ENCODE measurements at places on chromosomes 12 and 14.

- no peak for DNase-seq
Measured at GRCh38 chr14:44657696-44658388, 150.8 kb upstream of the FSCB start.

GRCh38 chr14:92135269-92135668 lies 13.5 kb downstream of the CPSF2 start:
- no peak for DNase-seq

DNA sequence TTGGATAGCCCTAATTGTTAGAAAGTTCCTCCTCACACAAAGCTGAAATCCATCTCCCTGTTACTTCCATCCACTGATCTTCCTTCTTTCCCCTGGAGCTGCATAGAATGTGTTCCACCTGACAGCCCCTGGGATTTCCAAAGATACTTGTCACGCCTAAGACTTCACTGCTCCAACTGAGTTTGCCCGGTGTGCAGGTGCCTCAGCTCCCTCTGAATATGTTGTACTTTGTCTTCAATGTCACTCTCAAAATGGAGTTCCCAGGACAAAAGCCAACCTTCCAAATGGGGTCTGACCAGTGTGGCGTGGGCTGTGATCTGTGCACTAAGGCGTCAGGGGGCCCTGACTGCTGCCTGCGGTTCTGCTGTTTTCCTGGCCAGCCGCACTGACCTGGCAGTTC lies 42.8 kb downstream of the CACNA2D4 start:
- no peak for DNase-seq

DNA sequence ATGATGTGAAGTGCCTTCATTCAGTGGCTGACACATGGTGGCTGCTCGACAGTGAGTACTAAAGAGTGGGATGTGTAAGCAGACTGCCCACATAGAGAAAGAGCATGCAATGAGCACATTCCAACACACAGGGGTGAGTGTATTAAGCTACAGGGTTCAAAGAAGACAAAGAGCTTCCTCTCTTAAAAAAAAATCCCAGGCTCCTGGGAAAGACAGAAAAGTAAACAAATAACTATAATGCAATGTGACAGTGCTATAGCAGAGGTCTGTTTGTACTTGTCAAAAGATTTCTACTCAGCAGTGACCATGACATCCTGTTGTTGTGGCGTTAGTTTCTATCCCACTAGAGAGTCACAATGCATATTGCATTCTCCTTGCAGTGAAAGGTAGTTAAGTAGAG lies 12.4 kb upstream of the PCNX1 start:
- DNase-seq, result no peak

DNA sequence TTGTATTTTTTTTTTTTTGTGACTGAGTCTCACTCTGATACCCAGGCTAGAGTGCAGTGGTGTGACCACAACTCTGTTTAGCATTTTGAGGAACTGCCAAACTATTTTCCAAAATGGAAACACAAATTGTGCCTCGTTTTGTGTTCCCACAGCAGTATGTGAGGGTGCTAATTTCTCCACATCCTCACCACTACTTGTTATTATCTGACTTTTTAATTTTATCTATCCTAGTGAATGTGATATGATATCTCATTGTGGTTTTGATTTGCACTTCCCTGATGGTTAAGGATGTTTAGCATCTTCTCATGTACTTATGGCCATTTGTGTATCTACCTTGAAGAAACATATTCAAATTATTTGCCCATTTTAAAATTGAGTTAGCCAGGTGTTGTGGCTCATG lies 62.4 kb downstream of the SRGAP1 start:
- DNase-seq, result no peak

DNA sequence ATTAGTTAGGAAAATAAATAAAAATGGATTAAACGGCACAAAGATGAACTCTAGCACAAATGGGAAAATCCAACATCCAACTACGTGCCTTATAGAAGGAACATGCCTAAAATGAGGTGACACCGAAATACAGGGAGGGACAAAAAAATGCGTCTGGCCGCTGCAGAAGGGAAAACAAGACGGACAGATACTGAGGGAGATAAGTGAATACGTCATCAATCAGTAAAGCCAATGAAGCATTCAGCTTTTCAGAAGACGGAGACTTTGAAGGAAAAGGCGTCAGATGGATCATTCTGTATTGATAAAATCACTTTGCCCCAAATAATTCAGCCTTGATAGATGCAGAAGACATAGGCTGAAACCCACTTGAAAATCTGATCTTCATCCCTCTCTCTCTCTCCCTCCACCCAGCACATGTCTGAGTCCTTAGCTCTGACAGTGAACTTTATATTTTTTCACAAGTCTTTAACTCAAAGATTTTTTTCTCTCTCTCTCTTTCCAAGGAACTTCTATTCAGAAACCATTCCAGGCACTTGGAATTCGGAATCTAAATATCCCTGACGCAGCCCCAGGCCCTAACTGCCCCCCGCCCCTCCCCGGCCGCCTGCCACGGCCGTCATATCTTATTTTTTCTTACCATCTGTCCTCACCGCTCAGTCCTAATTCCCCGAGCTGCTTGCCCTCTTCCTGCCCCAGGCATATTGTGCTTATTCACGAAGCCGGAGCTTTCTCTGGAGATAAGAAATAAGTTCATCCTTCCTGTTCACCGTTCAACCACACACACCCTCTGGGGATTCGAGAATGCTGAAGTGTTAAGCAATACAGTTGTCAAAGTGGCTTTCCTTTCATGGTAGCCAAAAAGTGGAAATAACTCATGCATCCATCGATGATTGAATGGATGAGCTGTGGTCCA lies 35.5 kb upstream of the RFLNA start:
- DNase-seq, result no peak

DNA sequence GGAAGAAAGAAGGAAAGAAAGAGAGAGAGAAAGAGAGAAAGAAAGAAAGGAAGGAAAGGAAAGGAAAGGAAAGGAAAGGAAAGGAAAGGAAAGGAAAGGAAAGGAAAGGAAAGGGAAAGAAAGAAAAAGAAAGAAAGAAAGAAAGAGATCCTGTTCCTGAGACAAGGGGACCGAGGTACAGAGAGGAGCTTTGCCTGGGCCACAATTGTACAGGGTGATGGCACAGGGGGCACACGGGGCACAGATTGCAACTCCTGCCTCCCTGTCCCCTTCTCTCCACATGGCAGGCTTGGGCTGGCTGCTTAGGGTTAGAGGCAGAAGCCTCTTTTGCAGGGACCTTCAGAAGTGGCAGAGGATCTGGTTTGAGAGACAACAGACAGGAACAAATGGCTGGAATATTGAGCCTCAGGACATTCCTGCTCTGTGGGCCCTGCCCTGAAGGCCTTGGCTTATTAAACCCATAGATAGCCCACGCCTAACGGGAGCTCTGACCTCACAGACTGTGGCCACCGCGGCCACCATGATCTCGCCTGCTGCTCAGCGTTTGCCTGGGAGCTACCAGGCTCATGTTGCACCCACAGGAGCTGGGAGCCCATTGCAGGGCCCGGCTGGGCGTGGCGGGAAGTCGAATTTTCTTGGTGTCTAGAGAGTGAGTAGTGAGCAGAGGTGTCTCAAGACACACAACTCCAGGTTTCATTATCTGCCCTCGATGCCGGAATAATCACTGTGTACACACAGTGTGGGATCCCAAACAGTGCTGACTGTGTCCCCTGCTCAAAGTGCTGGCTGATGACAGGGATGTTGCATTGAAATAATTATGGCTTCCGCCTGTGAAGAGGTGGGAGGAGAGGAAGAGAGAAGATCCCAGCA lies 147.9 kb upstream of the NCOR2 start:
- DNase-seq, result no peak

- no peak for DNase-seq
Measured at GRCh38 chr14:75518625-75519024, 3.6 kb upstream of the BATF start.

DNA sequence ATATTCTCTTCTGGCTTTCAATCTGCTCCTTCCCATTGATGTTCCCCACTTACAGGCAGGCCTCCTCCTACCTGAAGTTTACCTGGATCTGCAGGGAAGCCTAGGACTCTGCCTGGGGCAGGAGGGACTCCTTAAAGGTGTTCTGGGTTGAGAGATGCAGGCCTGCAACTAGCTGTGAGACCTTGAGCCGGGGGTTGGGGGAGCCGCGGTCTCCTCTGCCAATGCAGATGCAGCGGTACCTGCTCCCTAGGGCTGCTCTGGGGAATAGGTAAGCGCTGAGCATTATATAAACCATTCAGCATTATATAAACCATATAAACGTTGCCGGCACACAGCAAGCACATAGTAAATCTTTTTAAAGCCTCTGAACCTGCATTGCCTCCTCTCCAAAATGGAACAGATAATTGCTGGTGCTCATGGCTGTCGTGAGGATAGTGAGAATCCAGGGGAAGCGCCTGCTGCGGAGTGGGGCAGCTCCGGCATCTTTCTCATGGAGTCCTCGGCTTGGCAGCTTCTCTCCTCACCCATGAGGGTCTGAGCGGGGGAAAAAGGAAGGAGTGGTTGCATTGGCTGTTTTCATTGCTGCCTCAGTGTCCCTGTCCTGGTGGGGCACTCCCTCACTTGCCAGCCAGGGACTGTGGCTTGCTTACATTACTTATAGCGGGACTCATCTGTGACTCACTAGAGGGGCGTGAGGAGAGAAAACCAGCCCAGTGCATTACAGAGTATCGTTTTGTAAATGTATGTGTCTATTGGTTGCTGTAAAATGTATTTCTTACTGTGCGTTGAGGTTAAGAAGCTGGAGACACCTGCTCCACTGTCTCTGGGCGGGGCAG lies 12.5 kb upstream of the KRT80 start:
- DNase-seq, result no peak
